Heart left ventricle (tissue), 16 donors: ENCODE measurements at places on chromosomes 7 and 10.

DNA sequence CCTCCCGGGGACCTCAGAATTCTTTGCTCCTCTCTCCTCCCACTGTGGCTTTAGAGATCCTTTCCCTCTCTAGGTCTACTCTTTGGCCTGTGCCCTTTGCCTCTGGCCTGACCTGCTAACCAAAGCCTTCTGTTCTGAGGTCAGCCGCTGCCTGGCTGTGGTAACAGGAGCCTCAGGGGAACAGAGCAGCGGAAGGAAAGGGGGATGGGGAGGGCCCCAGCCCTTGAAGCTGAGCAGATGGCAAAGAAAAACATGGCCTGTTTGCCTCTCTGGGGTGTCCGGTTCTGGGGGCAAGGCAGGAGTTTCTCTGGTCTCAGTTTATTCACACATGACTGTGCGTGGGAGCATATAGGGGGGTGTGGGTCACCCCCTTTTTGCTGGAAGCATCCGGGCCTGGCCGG is 28.2 kb downstream of the COL26A1 start:
- H3K36me3 ChIP-seq, result no peaks in the 10 kb centered on the region
- H3K27ac ChIP-seq, result no peak overlapping the region
- peaks cover 17% of the 10 kb centered on the region for H3K27me3 ChIP-seq
- H3K4me3 ChIP-seq, result no peak overlapping the region

GRCh38 chr7:32479574-32480200 is 10.5 kb downstream of the LSM5 start:
- H3K27ac ChIP-seq, result no peak overlapping the region
- H3K27me3 ChIP-seq, result no peaks in the 10 kb centered on the region
- H3K4me1 ChIP-seq, result no peaks in the 10 kb centered on the region
- no peak for DNase-seq
- no peaks in the 10 kb centered on the region for H3K36me3 ChIP-seq
- H3K4me3 ChIP-seq, result no peak overlapping the region

- H3K27me3 ChIP-seq, result no peaks in the 10 kb centered on the region
- H3K36me3 ChIP-seq, result no peaks in the 10 kb centered on the region
- H3K4me3 ChIP-seq, result no peak overlapping the region
- peak overlapping the region; percentile 68 for H3K27ac ChIP-seq
- DNase-seq, result no peak
These were observed 288.1 kb downstream of the PARD3 start for GRCh38 chr10:34526758-34527730.

DNA sequence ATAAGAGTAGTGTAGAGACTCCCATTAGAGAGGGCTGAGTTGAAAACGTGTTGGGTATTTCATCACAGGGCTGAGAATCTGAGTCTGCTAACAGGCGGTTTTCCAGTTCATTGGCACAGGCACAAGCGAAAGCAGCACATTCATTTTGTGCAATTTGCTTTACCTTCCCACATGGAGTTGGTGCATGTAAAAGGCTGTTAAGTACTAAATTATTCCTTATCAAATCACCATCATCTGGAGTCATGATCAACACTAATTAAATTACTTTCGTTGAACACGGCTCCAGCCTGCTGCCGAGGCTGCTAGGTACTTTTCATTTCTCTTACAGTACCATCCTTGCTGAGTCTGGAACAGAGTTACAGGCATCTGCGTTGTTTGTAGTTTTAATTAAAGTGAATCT is 43.8 kb downstream of the ETV1 start:
- H3K36me3 ChIP-seq, result no peaks in the 10 kb centered on the region
- no peaks in the 10 kb centered on the region for H3K4me1 ChIP-seq
- H3K4me3 ChIP-seq, result peak overlapping the region; percentile 11
- no peak overlapping the region for H3K27ac ChIP-seq

GRCh38 chr10:28242555-28243204 is 60.2 kb downstream of the MPP7 start:
- no peak overlapping the region for H3K27ac ChIP-seq
- DNase-seq, result no peak
- H3K4me1 ChIP-seq, result no peaks in the 10 kb centered on the region
- H3K36me3 ChIP-seq, result peaks cover 2% of the 10 kb centered on the region

DNA sequence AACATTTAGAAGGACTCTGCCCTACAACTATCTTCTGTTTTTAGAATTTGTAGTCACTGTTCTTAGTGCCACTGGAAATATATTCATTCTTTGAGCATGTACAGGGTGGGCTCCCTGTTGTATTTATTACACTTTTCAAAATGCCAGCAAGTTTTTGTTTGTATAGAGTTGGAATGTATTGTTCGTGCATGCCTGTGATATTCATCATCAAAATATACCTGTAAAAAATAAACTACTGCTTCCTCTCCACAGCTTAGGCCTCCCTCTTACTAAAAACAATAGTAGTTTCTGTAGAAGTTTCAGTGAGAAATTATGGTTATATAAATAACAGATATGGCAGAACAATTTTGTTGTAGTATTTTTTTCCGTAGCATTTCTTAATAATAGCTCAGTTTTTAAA is 61.6 kb downstream of the NHLRC2 start:
- H3K4me3 ChIP-seq, result no peak overlapping the region
- no peak for DNase-seq
- H3K27me3 ChIP-seq, result no peaks in the 10 kb centered on the region
- no peaks in the 10 kb centered on the region for H3K4me1 ChIP-seq
- no peak overlapping the region for H3K27ac ChIP-seq
- H3K36me3 ChIP-seq, result peaks cover 17% of the 10 kb centered on the region
